ENCODE measurements at places on chromosomes 6 and 20.

DNA sequence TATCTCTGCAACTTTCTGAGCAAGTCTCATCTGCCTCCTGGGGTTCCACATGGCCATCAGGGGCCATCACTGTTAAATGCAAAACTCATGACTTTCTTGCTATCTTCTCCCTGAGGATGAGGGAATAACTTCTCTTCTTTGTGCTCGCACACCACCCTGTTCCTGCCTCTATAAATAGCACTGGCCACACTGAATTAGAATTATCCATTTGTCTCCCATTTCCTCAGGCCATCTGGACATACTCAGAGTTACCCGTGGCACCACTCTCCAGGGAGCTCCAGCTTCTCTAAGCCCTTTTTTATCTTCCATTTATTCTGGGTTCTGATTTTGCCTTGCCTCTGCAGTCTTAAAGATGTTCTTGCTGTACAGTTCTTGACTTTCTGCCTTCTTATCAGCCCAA, 72.8 kb upstream of the ECI2 start:
- no peak for DNase-seq

GRCh38 chr6:166754218-166755030, 127.4 kb upstream of the RPS6KA2 start:
- peak; percentile 62 for DNase-seq

GRCh38 chr20:17964073-17964472, 4.5 kb downstream of the SNX5 start:
- no peak for DNase-seq

GRCh38 chr6:164021589-164022250, 607.2 kb downstream of the QKI start:
- no peak for DNase-seq

DNA sequence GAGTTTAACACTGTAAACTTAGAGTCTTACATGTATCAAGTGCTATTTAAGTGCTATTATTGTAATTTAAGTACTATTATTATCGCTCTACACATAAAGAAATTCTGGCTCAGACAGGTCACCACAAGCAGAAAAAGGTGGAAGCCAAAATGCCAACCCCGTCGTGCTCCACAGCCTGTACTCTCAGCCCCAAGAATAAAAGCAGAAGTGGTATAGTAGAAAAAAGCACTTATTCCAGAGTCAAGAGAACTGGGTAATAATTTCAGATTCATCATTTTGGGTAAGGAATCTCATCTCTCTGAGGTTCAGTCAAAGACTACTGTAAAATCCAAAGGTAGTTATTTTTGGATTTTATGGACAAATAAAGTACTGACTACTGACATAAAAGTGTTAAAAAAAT, 943 bp downstream of the ZUP1 start:
- no peak for DNase-seq

DNA sequence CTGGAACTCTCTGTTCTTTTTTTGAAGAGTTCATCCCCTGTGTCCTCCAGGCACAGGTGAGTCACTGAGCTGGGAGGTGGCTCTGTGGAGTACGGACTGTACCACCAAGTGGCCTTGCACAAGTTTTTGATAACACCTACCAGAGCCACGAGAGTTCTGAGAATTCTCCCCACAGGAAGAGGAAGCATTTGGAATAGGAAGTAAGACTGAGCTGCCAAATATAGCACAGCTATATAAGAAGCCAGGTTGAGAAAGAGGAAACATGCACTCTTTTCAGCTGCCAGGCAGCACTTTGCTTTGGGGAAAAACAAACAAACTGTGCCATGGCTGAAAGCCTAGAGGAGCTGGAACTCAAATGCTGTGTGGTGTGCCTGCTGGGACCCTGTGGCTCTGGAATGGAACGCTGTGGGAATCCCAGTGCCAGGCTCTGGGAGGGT, 70.8 kb upstream of the RIPOR2 start:
- no peak for DNase-seq
